Left renal pelvis (tissue), 4 donors: ENCODE measurements at places on chromosomes 3 and 15. TPM values are rescaled to one million over a fixed set of nuclear protein-coding genes. Genes with fewer than 3 reads are reported as not detected.

DNA sequence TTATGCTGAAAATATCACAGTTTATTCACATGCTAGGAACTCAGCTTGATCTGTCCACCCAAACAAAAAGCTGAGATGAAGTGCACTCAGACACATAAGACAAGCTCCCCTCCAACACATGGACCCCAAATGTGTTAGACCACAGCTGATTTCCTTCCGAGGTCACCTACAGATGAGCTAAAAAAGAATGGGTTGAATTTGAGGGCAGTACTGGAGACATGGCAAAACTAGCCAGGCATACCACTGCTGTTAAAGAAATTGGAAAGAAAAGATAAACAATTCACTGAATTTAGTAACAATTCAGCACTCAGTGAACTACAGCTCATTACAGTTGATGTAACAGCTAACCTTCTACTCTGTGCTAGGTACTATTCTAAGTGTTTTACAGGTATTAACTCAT is 15.5 kb downstream of the PARP9 start:
- DNase-seq: no peak

DNA sequence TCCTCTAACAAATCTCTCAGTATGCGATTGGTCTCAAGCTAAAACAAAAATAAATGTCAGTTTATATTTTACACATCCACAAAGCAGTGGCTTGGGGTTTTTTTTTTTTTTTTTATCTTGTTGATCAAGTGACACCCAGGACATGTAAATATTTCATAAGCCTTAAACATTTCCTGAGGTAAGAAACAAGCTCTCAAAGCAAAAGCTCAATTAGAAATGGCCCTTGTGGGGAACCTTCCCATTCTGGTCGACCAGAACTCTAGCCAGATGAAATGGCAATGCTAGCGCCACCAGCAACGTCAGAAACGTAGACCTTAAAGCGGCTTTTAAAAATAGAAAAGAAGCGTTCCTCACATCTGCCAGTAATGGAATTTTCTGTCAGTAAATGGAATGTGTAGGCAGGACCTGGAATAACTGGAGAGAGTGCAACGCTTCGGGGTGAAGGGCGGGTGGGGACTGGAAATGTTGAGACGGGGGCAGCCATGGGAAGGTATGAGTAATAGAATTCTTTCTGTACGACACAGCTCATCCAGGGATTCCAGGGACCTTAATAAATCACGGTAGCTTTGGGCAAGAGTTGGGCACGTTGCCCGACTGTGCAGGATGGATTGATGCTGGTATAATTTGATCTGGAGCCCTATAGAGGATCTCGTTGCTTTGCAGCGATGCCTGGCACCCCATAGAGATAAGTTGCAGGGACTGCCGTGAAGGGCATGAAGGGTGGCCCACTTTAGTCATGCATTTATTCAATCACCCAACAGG is 44.4 kb downstream of the BTD start:
- DNase-seq: no peak

DNA sequence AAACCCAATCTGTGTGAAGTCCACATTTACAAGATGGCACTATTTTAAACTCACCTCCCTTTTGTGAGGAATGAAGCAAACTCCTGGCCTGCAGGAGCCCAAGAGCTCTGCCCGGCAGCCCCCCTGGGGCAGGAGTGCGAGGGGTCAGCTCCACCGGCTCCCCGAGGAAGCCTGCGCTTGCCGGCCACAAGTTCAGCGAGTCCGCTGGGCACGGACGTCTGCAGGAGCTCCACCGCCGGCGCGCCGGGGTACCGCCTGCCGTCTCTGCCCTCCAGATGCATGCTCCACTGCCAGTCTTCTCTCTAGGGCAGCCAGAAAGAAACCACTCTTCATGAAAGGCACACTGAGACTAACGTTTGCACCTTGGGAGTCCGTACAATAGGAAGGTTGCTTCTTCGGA is 17.5 kb downstream of the OCA2 start:
- DNase-seq: no peak

CFAP100 gene
- polyA plus RNA-seq: 2.5 TPM

SEC22C gene
- polyA plus RNA-seq: 45.5 TPM

GP9 gene
- 0.33 TPM for polyA plus RNA-seq
